ENCODE measurements at places on chromosomes 3 and 15. TPM values are rescaled to one million over a fixed set of nuclear protein-coding genes. Genes with fewer than 3 reads are reported as not detected.

DNA sequence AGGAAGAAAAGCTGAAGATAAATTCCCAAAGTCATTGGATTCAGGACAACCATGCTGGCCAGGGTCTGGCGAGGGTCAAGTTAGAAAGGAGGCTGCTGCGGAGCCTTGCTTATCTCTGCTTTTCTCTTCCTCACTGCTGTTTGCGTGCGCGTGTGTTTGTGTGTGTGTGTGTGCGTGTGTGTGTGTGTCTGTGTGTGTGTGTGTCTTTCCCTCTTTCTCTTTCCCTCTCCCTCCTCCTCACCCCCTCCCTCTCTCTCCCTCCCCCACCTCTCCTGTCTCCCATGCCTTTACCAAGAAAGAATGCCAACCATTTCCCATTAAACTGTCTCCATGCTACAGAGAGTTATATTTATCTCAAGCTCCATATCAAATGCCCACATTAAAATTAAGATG lies at the start of gene COLQ:
COLQ (minus strand) TSS at position 134 of the 393 bp plus-strand sequence; CDS start at position 53, 81 bp downstream.
- no peak for DNase-seq

GRCh38 chr3:186953011-186953487 lies 22.7 kb downstream of the ST6GAL1 start:
- DNase-seq, result peak; percentile 52

DNA sequence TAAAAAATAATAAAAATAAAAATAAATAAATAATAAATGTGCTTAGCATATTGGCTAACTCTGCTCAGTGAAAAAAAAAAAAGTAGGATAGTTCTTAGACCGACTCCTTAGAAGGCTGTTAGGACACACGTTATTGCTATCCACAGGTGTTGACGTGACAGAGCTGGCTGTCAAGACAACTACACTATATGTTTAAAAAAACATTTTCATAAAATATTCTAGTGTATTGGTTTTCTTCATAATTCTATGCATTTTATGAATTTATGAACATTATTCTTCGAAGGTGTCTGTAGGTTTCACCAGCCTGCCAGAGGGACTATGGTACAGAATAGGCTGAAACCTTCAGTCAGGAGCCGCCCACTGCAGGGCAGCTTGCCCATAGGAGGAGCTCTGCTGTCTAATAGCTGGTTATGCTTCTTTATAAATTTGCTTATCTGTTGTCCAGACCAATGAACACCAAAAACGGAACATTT lies 9.2 kb downstream of the TM4SF1 start:
- no peak for DNase-seq

Gene FEZF2
- total RNA-seq, result not detected

DNA sequence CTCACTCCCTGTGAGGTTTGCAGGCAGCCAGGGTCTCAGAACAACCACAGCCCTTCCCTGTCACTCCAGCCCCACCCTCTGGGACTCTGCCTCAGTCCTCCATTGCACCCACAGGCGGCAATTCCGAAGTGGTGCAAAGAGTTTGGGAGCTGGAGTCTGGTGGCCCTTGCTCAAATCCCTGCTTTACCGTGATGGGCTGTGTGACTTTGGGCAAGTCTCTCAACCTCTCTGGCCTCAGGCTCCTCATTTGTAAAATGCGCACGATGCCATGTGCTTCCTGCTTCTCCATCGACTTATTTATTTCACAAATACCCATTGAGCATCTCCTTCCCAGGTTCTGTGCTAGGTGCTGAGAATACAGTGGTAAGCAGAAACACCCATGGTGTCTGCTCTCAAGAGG lies 7.3 kb upstream of the ATP2B2 start:
- no peak for DNase-seq

Gene SAMMSON
- 1.3 TPM for total RNA-seq

DNA sequence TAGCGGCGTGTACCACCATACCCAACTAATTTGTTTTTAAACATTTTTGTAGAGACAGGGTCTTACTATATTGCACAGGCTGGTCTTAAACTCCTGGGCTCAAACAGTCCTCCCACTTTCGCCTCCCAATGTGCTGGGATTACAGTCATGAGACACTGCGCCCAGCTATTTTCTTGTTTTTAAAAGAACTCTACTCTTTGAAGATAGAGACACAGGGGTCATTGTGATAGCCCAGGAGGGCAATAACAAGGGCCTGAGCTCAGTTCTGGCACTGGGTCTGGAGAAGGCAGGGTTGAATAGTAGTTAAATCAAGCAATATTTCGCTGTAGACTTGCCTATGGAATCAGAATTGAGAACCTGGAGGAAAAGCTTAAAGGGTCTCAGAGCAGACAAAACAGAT lies 98.8 kb downstream of the ANP32A start:
- DNase-seq, result no peak

GRCh38 chr15:85580879-85581278 lies 200.5 kb downstream of the AKAP13 start:
- DNase-seq, result no peak

GRCh38 chr15:60699845-60700244 lies 220.9 kb upstream of the ICE2 start:
- DNase-seq, result no peak

Gene CLDN16
- total RNA-seq, result not detected

Gene HTR3E
- not detected for total RNA-seq

GRCh38 chr3:188187053-188187452 lies 33.1 kb downstream of the LPP start:
- no peak for DNase-seq

GRCh38 chr3:42014458-42014920 lies 52.6 kb upstream of the ULK4 start:
- DNase-seq, result no peak

GRCh38 chr15:69484837-69485236 lies 32.2 kb downstream of the RPLP1 start:
- DNase-seq, result no peak

GRCh38 chr15:49888734-49889133 lies 230.3 kb downstream of the ATP8B4 start:
- no peak for DNase-seq

- DNase-seq, result no peak
These were observed 49.7 kb downstream of the KLHL25 start for GRCh38 chr15:85745023-85745422.

DNA sequence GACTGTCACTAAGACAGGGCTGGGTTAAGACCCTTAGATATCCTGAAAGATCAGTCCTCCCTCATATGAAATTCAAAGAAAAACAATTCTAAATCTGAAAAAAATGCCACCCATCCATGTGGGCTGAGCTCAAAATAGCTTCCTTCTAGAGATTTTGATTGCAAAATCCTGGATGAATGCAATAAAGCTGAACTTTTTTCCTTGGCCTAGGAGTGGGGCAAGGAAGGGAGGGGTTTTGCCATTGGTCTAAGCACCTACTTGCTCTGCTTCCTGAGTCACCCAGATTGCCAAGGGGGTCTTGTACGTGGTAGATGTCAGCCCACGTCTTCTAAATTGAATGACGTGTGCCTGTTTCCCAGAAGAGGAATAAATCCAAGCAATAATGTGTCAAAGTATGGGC lies 15.3 kb upstream of the SMAD3 start:
- no peak for DNase-seq

- no peak for DNase-seq
These were observed 1256.5 kb downstream of the SI start for GRCh38 chr3:163821841-163822240.

- DNase-seq, result no peak
These were observed 267.3 kb downstream of the UACA start for GRCh38 chr15:70495991-70496599.

Gene ERICH6
- total RNA-seq, result not detected

DNA sequence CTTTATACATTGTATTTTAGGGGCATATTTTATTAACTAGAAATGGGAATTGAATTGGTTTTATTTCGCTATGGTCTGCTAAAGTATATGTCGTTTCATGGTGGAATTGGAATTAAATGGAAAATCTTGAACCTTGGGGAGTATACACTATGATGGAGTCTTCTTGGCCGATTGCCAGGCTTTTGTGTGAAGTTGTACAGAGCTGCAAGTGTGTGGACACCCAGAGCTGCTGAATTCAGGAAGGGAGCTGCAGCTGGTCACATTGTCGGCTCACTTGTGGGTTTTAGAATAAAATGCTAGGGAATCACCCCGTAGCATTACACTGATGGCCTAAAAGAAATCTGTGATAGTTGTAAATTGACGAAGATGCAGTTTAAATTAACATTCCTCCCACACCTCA lies 35.1 kb downstream of the USP3 start:
- no peak for DNase-seq

GRCh38 chr3:10620833-10621082 lies 115.4 kb upstream of the ATP2B2 start:
- no peak for DNase-seq

- no peak for DNase-seq
These were observed 132.6 kb downstream of the PDZRN3 start for GRCh38 chr3:73492186-73492585.

Gene STARD5
- 3.1 TPM for total RNA-seq

Gene BNC1
- not detected for total RNA-seq

Gene IQCF5
- total RNA-seq, result not detected

Gene SERPINI2
- 0.13 TPM for total RNA-seq

DNA sequence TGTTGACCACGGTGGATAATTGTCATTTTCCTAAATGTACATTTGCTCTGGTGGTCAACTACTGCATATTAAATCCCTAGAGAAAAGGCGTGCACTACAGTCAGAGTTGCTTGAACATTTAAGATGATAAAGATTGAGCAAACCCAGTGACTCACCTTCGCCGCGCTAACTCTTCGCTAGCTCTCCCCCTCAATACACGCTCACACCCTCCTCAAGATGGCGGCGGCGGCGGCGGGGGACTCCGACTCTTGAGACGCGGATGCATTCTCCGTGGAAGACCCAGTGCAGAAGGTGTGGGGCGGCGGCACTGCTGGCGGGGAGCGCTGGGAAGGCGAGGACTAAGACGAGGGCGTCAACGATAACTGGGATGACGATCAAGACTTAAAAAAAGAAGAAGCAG lies 79.8 kb upstream of the PFN2 start:
- peak; percentile 47 for DNase-seq

Gene ANKUB1
- not detected for total RNA-seq

Gene CCDC9B
- 0.33 TPM for total RNA-seq

GRCh38 chr3:195609229-195609628 lies 25.5 kb upstream of the APOD start:
- DNase-seq, result no peak

Gene COL6A5
- total RNA-seq, result 4.9 TPM

DNA sequence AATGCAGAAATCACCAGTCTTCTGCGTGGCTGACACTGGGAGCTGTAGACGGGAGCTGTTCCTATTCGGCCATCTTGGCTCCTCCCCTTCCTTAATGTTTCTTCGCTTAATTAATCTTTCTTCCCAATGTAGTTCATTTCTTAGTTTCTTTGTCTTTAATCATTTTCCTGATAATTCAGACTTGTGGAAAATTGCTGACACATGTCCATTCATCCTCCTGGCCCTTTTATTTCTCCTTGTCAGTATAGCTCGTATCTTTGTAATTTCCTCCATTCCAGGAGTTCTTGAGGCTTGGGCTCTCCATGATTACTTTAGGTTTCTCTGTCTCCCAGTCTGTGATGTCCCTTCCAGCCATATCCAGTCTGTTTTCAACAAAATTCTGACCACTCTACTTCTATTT lies 98.7 kb downstream of the UBE2E2 start:
- DNase-seq, result no peak

DNA sequence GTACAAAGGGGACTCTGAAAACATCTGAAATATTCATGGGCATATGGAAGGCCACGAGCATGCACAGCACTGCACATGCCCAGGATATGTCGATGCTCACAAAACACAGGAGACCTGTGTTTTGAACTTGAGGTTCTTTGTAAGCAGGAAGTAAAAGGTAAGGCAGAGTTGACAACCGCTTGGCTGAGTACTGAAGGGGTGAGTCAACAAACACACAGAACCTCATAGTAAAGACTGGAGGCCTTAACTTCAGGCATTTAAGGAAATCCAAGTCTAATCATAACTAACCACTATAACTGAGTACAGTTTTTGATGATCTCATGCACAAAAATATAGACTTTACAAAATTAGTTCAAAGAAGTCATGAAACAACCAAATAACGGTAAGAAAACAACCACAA lies 80.6 kb downstream of the MYO9A start:
- DNase-seq, result no peak

Gene HYKK
- 3.9 TPM for total RNA-seq

Gene RTP1
- total RNA-seq, result not detected

DNA sequence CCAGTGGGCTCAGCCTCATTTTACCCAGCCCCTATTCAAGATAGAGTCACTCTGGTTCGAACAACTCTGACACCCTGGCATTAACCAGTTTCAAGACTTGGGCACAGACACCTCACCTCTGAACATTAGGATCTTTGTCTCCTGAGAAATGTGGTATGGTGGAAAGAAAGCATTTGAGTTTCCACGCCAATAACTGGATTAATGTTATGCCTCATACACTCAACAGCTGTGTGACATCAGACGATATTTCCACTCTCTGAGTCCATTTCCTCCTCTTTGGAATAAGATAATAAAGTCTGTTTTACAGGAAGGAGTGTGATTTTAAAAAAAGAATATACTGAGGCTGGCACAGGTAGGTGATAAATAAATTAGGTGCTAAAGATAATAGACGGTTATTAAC lies 121.3 kb upstream of the CHL1 start:
- no peak for DNase-seq

GRCh38 chr3:115828401-115828800 lies 205.1 kb downstream of the GAP43 start:
- DNase-seq, result no peak

DNA sequence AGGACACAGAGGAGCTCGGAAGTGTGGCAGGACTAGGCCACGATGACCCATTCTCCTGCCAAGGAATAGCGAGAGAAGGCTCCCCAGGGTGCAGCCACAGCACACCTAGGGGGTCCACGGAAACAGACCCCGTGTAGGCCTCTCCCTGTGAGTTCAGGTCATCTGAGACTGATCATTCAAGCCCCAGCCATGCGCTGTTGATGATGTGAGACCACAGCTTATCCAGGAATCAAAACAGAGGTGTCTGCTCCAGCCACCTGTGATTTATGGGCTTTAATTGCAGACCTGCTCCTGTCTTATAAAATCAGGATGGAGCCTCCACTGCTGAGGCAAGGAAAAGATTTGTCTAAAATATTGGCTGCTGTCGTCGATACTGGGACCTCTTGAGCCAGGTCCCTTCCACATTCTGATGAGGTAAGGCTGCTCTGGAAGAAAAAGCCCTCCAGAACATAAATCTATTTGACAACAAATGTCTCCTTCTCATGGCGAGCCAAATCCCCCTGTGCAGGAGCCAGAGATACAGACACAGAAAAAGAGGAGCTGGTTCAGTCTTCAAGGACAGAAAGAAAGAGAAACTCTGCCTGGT lies 186.7 kb downstream of the TJP1 start:
- no peak for DNase-seq

Gene BHLHE40
- total RNA-seq, result 51.8 TPM

- DNase-seq, result no peak
These were observed 9.3 kb downstream of the COLQ start for GRCh38 chr3:15512166-15512565.

Gene RTP4
- not detected for total RNA-seq

- DNase-seq, result no peak
These were observed 38.3 kb downstream of the MYH15 start for GRCh38 chr3:108472001-108472591.

Gene PAK6
- 0.47 TPM for total RNA-seq

Gene DCUN1D1
- total RNA-seq, result 39.7 TPM

Gene TMEM62
- 10.6 TPM for total RNA-seq

Gene MAP1A
- 18.6 TPM for total RNA-seq

All from K562 (cell line).